ENCODE measurements at places on chromosomes 3 and 15.
A peak's percentile ranks its signal among the peaks of the same experiment; 100 is the strongest.

DNA sequence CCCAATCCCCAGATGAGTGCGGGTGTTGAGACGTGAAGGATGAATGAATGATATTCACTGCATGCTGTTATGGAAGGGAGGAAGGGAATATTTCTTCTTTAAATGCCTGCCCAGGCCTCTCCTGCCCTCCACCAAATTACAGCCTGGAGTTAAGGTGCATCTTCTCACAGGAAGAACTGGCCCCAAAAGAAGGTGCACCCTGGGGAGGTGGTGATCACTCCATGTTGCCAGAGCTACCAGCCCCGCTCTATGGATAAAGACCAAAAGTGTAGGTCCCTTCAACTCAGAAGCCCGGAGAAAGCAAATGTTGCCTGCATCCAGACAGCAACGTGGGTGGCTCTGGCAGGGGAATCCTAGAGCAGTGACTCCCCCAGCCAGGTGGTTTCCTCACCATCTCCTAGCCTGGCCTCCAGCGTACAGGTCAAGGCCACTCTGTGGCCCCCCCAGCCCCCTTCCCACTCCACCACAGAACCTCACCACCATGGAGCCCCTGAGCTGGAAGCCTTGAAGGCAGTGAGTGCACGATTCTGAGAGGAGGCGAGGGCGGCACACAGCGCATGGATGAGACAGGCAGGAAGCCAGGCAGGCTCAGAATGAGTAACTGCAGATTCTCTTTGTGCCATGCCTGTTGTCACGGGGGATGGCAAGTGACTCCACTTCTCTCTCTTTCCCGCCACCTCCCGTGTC lies 3.5 kb upstream of the VIPR1 start:
- DNase-seq = no peak

- no peak for DNase-seq
These were observed 498.7 kb upstream of the CDIN1 start for GRCh38 chr15:36080759-36081158.

DNA sequence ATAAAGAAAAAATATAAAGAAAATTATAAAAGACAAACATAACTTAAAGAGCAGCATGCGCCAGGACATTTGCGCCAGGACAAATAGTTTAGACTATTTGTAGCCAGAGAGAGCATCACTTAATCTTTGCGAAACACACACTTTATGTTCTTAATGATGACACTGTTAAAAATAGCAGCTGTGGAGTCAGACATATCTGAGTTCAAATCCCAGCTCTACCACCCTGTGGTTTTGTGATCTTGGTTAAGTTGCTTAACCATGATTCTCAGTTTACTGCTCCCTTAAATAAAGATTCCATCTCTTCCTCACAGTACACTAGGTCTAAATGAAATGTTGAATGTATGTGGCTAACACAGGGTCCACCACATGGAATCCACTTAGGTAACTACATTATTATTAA lies 31.4 kb downstream of the KCNMB2 start:
- DNase-seq = no peak

GRCh38 chr3:32105291-32106131 lies 909 bp upstream of the GPD1L start:
- DNase-seq = no peak

DNA sequence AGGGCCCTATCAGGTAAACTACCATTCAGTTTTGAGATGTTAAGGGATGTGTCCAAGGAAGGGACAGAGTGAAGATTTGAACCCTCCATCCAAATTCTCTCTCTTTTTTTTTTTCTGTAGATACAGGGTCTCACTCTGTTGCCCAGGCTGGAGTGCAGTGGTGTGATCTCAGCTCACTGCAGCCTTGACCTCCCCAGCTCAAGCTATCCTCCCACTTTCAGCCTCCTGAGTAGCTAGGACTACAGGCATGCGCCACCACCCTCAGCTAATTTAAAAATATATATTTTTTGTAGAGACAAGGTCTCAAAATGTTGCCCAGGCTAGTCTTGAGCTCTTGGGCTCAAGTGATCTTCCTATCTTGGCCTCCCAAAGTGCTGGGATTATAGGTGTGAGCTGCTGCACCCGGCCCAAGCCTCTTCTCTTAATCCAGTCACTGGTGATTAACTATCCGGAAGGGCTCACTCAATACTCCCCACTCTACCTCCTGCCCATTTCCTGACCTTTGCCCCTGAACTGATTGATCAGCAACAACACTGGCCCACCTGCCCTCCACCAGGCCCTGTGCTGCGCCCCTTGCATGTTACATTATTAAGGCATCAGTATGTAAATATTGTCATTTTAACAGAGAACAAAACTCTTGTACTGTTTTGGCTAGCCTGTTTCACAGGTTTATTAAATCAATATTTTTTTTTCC lies 164.7 kb downstream of the CTNNB1 start:
- DNase-seq = no peak

DNA sequence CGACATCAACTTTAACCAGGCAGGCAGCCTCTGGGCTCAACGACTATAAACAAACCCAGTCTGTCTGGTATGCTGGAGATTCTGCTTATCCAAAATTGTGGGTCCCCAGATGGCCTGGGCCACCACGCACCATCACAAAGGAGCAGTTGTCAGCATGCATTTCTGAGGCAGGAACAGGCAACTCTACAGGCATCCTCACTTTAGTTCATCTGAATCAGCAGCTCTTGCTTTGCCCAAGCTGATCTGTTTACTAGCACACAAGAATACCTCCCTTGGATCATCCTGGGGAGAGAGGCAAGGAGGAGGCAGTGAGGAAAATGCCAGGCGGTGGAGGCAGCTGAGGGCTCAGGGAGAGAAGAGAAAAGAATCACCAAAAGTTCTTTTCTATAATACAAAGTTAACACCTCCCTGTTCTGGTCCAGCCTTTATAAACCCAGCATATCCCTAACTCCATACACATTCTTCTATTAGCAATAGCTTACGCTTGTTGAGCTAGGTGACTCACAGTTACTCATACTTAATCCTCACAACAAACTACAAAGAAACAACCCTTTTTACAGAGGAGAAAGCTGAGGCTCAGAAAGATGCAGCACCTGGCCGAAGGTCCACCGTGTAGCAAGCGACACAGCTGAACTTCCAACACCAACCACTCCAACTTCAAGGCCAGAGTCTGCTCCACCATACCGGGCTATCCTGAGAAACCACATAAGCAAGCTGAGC lies 33.6 kb downstream of the ZDHHC3 start:
- DNase-seq = no peak

GRCh38 chr3:194824100-194824499 lies 138.4 kb downstream of the FAM43A start:
- DNase-seq = no peak

- no peak for DNase-seq
These were observed 20.9 kb downstream of the PSTPIP1 start for GRCh38 chr15:77015646-77016320.

GRCh38 chr3:16595778-16596177 lies 9.4 kb downstream of the DAZL start:
- DNase-seq = no peak

- no peak for DNase-seq
These were observed 1.9 kb upstream of the TRIM71 start for GRCh38 chr3:32815841-32816438.

GRCh38 chr3:160159341-160159740 lies 65.9 kb upstream of the C3orf80 start:
- DNase-seq = no peak

- peak; percentile 31 for DNase-seq
These were observed 23.2 kb downstream of the SENP8 start for GRCh38 chr15:72141171-72142084.

DNA sequence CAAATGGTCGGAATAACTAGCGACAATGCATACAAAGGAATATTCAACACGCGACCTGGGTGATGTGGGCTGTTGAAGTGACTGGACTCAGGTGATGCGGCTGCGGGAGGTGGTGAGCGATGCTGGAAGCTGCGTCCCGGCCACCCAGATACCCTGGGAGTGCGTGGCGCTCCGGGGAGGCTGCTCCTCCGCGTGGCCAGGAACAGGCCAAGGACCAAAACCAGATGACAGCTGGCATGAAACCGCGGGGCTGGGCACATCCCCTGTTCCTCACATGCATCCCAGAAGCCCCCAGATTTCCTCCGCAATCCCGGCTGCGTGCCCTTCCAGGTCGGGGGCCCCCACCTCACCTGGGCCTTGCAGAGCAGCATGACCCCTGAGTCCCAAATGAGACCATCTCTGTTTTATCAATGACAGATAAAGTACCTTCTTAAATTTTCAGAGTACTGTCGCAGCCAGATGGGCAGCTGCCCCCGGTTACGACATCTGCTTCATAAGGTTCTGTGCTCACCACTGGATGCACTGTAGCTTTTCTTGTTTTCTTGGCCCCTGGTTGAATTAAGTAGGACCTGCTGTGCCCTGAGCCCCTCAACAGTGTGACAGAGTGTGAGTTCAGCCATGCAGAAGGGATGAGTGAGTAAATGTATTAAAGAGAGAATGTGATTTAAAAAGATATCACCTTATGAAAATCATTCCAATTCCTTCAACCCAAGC lies 278.2 kb downstream of the GABRG3 start:
- no peak for DNase-seq

GRCh38 chr3:36649125-36649524 lies 115.2 kb downstream of the DCLK3 start:
- DNase-seq = no peak

GRCh38 chr3:115518100-115518852 lies 105.0 kb upstream of the GAP43 start:
- peak; percentile 11 for DNase-seq

DNA sequence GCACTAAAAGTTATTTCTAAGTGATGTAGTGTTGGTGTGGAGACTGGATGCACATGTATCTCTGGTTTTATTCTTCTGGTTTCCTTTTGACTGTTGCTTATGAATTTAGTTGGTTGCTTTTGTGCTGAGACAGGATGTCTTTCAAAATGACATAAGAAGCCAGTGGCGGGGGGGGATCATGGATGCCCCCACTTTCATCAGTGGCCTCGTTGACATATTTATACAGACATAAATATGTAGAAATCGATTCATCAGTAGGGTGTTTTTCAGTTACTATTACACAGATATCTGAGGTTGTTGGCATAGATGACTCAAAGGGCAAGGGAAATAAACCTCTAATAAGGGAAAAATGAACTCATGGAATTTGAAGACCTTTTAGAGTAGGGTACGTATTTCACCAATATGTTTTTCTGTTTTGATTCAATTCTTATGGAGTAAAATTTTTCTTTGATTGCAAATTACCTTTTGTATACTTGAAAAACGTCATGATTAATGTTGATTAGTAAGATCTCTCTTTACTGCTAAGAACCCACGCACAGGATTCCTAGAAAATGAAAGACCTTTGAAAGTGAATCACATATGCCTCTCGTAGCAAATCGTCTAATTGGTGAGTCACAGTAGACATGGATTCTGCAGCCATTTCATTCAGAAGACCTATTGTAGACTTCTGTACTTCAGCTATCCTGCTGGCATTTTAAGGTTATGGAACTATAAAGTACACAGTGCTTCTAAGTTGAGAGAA lies 97.4 kb upstream of the RBMS3 start:
- no peak for DNase-seq

DNA sequence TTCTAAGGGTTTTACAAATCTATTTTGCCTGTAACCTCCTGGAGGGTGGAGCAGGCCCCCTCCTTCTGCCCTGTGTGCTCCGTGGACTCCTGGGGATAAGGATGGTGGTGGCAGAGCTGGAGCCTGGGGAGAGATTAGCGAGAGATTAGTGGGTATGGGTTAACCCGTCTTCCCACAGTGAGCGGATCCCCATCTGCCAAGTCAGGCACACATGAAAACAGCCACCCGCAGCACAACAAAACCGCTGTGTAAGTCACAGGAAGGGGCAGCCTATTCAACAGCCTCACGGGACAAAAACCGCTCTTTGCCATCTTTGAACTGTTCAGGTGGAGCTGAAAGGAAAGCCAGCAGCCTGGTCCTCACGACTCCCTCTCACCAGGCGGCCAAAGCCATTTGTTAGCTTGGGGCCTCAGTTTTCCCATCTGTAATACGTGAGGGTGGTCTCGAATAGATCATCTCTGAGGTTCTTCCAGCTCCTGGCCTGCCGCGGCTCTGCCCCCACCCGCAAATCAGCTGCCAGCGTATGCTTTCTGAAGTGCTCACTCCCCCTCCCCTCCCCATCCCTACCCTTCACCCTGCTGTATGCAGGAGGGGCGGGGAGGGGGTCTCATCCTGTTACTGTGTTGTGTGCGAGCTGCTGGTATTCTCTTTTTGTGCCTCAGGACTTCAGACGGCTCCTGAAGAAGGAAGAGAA lies 43.6 kb downstream of the PDIA5 start:
- no peak for DNase-seq

DNA sequence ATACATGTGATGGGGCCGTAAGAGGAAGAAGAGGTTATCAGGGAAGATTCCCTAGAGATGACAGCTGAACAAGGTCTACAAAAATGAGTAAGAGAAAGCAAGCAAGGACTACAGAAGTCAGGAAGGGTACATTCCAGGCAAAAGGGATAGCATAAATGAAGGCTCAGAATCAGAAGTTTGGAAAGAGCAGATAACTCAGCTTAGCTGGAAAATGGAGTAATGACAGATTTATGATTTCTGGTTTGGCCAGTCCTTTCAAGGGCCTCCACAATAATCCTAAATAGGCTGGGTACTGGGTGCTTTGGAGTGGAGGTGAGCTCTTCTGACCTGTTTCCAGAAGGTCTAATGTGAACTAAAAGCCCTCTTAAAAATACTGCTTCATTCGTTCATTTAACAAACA lies 110.7 kb downstream of the MYO5A start:
- DNase-seq = no peak

GRCh38 chr3:15477951-15478639 lies 43.4 kb downstream of the COLQ start:
- DNase-seq = no peak

GRCh38 chr15:90970274-90970673 lies 15.6 kb downstream of the RCCD1 start:
- no peak for DNase-seq

DNA sequence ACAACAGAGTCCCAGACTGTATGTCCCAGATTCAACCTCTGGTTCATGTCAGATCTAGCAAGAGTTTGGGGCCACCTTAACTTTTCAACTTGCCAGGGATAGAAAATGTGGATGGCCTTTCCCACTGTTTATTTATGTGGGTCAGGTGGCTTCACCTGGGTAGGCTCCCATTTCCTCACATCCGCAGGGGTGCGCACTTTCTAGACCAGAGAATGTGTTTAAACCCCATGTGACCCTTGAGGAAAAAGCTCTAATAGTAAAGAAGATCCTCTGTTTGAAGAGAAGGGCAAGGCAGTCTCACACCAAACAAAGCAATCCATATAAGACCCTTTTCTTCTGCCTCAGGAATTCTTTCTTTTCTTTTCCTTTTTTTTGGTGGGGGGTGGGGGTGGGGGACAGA lies 167.2 kb upstream of the TSC22D2 start:
- DNase-seq = no peak
